ENCODE measurements at places on chromosomes 12 and 14. TPM values are rescaled to one million over a fixed set of nuclear protein-coding genes. Genes with fewer than 3 reads are reported as not detected.

FBXO34 gene
- 26.6 TPM for total RNA-seq

DNA sequence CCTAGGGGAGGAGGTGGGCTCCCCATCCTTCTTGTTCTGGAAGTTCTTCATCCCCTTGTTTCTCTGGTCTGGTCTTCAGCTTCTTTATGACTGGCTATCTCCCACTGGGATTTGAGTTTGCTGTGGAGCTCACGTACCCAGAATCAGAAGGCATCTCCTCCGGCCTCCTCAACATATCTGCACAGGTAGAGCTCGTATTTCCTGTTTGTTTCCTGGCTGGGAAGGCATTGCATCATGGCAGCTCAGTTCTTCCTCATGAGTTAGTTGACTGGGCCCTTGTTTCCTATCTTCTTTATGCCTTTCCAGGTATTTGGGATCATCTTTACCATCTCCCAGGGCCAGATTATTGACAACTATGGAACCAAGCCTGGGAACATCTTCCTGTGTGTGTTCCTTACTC, 19.8 kb downstream of the ERG28 start:
- no peak overlapping the region for H3K27ac ChIP-seq
- H3K36me3 ChIP-seq: peaks cover 12% of the 10 kb centered on the region
- DNase-seq: no peak
- H3K27me3 ChIP-seq: no peaks in the 10 kb centered on the region
- no peaks in the 10 kb centered on the region for H3K4me1 ChIP-seq
- H3K4me3 ChIP-seq: no peak overlapping the region

DNA sequence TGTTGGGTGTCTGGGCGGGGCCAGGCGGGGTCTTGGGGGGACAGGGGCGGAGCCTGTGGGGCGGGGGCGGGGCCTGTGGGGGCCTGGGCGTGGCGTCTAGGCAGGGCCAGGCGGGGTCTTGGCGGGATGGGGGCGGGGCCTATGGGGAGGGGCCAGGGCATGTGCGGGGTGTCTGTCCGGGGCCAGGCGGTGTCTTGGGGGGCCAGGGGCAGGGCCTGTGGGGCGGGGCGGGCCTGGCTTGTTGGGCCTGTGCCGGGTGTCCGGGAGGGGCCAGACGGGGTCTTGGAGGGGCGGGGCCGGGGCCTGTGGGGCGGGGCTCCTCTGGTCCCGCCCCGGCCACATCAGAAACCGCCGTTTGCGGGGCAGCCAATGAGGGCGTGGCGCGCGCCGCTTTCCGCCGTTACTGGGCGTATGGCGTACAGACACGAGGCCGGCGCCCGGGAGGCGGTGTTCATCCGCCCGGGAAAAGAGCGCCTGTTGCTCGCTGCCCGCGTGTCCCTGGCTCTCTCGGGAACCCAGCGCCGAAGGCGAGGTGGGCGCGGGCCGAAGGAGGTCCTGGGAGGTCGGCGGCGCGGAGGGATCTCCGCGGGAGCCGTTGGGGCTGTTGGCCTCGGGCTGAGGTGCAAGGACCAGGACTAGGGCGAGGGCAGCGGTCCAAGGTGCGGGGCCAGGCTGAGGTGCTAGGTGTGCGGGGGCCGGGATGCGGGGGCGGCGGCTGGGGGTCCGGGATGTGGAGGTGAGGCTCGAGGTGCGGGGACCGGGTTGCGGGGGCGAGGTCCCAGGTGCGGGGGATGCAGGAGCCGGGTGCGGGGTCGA, at the start of gene PIWIL1:
Gene PIWIL1 (plus strand): TSS at position 400 of the 816 bp plus-strand sequence. CDS start 4,705 bp downstream, outside the sequence.
- no peak within 1 kb of the TSS for H3K27ac ChIP-seq
- no peak within 1 kb of the TSS for H3K4me3 ChIP-seq
- peaks cover 8% of the 10 kb centered on the region for H3K27me3 ChIP-seq
- H3K4me1 ChIP-seq: no peaks in the 10 kb centered on the region
- DNase-seq: no peak

GRCh38 chr12:103745962-103746361, 95.1 kb downstream of the NT5DC3 start:
- no peak for DNase-seq
- H3K27ac ChIP-seq: no peak overlapping the region
- H3K4me1 ChIP-seq: no peaks in the 10 kb centered on the region

DNA sequence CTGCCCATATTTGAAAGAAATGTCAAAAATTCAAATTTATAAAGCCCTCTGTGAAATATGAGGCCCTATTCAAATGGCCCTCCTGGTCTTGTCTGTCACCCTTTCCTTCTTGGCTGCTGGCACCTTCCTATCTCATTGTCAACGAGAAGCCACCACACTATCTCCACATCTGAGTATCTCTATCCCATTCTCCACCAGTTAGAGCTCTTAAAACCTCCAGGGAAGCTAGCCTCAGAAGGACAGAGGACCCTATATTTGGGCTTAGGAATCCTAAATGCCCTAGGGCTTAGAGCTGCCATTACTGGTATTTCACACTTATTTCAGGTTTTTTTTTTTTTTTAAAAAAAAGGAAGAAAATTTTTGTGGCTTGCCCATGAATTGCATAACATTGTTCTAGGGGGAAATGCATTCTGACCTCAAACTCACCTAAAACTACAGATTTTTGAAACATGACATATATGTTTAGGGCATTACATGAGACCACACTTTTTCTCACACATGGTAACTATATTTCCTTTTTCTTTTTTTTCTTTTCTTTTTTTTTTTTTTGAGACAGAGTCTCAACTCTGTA, 25.0 kb downstream of the SLC25A21 start:
- H3K4me3 ChIP-seq: no peak overlapping the region
- DNase-seq: no peak
- no peaks in the 10 kb centered on the region for H3K36me3 ChIP-seq
- H3K27me3 ChIP-seq: no peaks in the 10 kb centered on the region
- H3K27ac ChIP-seq: no peak overlapping the region
- H3K4me1 ChIP-seq: no peaks in the 10 kb centered on the region

GRCh38 chr12:8065991-8066594, at the start of gene C3AR1:
C3AR1 (minus strand) TSS chr12:8066359; CDS start chr12:8060185, 6,174 bp downstream.
- H3K27me3 ChIP-seq: no peaks in the 10 kb centered on the region
- peak; percentile 43 for DNase-seq
- peak within 1 kb of the TSS; percentile 79 for H3K27ac ChIP-seq
- peaks cover 35% of the 10 kb centered on the region for H3K4me1 ChIP-seq
- peak within 1 kb of the TSS; percentile 56 for H3K4me3 ChIP-seq

KLRB1 gene
- 0.15 TPM for total RNA-seq

GRCh38 chr14:100302616-100303015, 3.6 kb downstream of the SLC25A29 start:
- no peak overlapping the region for H3K27ac ChIP-seq
- H3K4me1 ChIP-seq: peaks cover 22% of the 10 kb centered on the region
- H3K36me3 ChIP-seq: no peaks in the 10 kb centered on the region
- no peak overlapping the region for H3K4me3 ChIP-seq
- no peak for DNase-seq

GLIPR1L2 gene
- total RNA-seq: not detected

DNA sequence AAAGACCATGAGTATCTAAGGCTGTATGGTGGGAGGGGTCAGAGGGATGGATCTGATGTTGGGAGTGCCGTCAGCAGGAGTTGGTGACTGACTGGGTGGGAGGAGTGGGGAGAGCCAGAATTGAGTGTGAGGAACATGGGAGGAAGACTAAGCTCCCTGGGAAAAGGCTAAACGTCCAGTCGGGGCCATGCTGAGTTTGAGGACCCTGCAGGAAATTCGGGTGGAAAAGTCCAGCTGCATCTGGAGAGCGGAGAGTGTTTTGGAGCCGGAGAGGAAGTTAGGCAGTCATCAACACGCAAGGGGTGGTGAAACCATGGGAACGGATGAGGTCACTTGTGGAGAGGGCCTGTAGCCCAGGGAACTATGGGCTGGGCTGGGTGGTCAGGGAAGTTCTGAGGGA, 60.9 kb downstream of the ELK3 start:
- H3K4me1 ChIP-seq: peaks cover 23% of the 10 kb centered on the region
- DNase-seq: no peak
- peaks cover 31% of the 10 kb centered on the region for H3K36me3 ChIP-seq
- H3K4me3 ChIP-seq: no peak overlapping the region
- no peaks in the 10 kb centered on the region for H3K27me3 ChIP-seq

DNA sequence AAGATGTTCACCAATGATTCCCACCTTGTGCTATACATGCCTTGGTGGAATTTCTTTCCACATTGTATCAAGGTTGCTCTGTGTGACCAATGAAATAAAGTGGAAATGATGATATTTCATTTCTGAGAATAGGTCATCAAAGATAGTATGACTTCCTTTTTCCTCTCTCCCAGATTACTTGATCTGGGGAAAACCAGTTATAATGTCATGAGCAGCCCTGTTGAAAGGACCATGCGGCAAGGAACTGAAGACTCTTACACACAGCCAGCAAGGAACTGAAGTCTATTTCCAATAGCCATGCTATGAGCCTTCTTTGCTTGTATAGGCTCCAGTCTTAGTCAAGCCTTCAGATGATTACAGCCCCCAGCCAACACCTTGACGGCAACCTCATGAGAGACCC, 11.7 kb downstream of the KLRD1 start:
- H3K4me1 ChIP-seq: peaks cover 23% of the 10 kb centered on the region
- H3K27ac ChIP-seq: peak overlapping the region; percentile 74
- no peak for DNase-seq
- H3K36me3 ChIP-seq: peaks cover 8% of the 10 kb centered on the region
- peaks cover 15% of the 10 kb centered on the region for H3K27me3 ChIP-seq

- H3K27ac ChIP-seq: no peak overlapping the region
- H3K4me1 ChIP-seq: no peaks in the 10 kb centered on the region
- no peak for DNase-seq
These were observed 136.4 kb upstream of the PRMT8 start for GRCh38 chr12:3354586-3354985.

DNA sequence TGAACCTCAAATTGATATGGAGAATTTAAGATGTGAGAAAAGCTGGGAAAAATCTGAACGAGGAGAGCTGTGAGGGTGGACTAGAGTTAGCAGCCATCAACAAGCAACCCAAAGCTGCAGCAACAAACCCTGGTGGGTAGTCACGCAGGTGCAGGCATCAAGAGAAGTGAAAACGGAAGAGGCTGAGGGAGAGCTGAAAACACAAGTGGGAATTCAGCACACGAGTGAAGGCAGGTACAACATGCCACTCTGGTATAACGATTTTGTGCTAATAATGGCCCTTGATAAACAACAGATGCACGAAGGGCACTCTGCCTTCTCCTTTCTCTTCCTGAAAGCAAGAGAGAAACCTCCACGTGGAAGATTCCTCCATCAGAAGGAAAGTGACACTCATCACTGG, 11.5 kb downstream of the TCL1B start:
- no peak overlapping the region for H3K4me3 ChIP-seq
- H3K27me3 ChIP-seq: peaks cover 9% of the 10 kb centered on the region
- no peak overlapping the region for H3K27ac ChIP-seq
- H3K36me3 ChIP-seq: no peaks in the 10 kb centered on the region
- no peak for DNase-seq

DNA sequence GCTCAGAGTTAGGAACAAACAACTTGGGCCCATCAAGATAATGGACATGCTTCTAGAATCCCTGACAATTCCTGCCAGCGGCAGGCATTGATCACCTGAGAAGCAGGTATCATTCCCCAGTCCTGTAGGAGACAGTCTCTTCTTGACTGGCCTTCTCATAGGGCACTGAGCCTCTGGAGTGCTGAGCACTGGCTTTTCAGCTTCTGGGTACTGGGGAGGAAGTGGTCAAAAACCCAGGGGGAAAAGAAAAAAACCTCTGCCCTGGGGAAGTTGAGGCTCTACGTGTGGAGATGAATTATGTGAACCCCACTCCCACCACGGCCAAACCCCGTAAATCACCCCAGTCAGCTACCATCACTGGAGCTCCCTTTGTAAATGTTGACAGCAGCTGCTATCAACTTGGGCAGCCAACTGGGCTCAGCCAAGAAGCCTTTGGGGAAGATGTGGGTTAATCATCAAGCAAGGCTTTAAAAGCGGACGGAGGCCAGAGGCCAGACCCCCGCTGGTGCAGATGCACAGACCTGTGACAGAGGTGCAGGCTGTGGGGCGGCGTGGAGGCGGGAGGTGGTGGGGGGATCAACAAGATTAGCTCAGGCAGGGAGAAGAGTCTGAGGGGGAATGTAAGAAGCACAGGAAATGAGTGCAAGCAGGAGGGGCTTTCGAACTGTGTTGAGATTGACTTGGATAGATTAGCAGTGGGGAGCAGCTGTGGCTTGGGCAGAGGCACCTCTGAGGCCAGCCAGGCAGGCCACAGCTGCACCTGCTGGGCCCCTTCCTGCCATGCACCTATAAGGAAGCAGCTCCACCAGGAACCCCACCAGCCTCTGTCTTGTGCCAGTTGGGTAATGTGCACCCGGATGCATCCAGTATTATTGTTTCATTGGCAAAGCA, 105.4 kb upstream of the HIF1A start:
- DNase-seq: no peak
- H3K27me3 ChIP-seq: no peaks in the 10 kb centered on the region
- H3K4me1 ChIP-seq: peaks cover 65% of the 10 kb centered on the region
- H3K27ac ChIP-seq: no peak overlapping the region
- H3K4me3 ChIP-seq: no peak overlapping the region
- H3K36me3 ChIP-seq: peaks cover 5% of the 10 kb centered on the region

DNA sequence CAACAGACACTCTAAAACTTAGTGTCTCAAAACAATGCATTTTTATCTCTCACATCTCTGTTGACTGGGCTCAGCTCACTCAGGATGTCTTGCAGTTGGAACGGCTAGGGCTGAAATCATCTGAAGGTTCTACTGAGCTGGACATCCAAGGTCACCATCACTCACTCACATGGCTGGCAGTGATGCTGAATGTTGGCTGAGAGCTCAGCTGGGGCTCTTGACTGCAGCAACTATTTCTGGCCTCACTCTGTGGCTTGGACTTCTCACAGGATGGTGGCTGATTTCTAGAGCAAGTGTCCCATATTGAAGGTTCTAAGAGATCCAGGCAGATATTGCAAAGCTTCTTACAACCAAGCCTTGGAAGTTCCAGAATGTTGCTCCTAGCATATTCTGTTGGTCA, 166.5 kb downstream of the ZFP36L1 start:
- H3K4me3 ChIP-seq: no peak overlapping the region
- peaks cover 11% of the 10 kb centered on the region for H3K27me3 ChIP-seq
- peaks cover 8% of the 10 kb centered on the region for H3K4me1 ChIP-seq
- H3K36me3 ChIP-seq: peaks cover 6% of the 10 kb centered on the region

RFLNA gene
- total RNA-seq: not detected
